CMK (cell line): ENCODE measurements at places on chromosomes 6 and 20.

DNA sequence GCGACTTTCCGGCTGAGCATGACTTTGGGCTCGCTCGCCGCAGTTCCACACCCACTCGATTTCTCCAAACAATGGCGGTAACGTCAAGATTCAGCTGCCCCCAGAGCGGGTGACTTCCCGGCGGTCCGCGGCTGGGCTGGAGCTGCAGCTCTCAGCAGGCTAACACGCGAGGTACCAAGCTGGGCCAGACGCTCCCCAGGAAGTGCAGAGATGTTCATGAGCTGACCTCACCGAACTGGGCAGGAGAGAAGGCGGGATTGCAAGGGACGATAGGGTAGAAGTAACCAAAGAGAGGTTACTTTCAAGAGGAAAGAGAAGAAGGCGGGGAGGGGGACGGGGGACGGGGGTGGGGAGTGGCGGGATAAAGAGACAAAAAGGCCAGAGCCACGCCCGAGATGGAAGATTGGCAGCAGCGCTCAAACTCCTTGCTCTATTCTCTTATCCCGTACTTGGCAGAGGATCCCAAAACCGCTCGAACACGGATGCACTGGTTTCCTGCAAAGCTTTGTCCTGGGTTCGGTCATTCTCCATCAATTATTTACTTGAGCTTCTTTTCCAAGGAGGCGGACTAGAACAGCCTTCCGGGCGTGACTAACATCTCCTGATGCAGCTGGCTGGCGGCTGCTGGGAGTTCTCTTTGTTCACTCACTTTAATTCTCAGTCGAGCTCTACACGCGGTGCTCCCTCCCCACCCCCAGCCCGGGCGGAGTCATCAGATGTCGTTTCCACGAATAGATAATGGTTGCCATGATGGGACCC is at the start of gene MTCL3:
Gene MTCL3 (minus strand): TSS at position 626 of the 759 bp plus-strand sequence.
- no peak for DNase-seq

DNA sequence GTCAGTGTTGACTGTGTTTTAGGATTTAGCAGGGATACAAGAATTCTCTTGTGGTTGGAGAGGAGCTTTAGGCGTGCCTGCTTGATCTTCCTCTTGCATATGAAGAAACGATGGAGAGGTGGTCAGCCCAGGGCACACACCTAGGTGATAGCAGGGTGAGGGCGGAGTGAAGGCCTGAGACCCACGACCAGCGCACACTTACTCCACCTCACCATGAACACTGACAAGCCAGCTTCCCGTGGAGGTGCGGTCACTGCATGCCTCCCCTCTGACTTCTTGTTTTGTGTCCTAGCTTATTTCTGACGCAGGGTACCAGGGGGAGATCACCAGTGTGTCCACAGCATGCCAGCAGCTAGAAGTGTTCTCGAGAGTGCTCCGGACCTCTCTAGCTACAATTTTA is 8.1 kb downstream of the NELFCD start:
- DNase-seq: no peak

DNA sequence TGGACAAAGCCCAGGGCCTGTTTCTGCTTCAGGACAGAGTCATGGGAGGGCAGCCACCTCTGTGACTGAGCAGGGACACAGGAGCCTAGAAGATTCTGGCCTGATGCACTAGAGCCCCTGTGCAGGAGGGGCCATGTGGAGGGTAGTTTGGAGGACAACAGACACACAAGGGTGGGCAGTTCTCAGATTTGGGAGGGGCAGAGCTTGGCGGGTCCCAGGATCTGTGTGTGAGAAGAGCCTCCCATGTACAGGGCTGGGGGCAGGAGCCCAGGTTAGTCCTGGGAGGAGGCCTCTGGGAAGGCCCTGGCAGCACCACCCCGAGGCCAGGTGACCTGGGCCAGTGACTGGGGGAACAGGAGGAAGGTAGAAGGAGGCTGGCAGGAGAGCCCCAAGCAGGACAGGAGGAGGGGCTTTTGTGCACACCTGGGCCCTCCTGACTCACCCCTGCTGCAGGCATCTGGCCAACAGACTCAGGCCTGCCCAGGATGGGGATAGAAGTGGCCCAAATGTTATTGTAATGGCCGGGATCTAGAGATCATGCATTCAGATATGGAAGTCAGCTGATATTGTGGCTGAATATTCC is 1.4 kb upstream of the ULBP3 start:
- no peak for DNase-seq

DNA sequence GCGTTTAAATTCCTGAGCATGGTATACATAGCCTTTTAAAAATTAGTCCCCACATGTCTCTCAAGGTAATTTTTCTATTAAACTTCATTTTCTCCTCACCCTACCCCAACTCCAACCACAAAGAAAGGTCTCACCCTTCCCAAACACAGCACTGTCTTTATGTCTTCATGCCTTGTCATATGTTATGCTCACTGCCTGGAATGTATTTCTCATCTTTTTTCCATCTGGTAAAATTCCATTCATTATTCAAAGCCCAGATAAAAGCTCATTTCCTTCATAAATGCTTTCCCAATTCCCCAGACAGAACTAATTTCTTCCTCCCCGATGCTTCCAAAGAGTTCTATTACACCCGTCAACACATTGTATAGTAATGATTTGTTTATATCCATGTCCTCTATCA is 302.0 kb downstream of the ALDH8A1 start:
- DNase-seq: no peak

- no peak for DNase-seq
These were observed 25.8 kb upstream of the INSM1 start for GRCh38 chr20:20342066-20342465.

DNA sequence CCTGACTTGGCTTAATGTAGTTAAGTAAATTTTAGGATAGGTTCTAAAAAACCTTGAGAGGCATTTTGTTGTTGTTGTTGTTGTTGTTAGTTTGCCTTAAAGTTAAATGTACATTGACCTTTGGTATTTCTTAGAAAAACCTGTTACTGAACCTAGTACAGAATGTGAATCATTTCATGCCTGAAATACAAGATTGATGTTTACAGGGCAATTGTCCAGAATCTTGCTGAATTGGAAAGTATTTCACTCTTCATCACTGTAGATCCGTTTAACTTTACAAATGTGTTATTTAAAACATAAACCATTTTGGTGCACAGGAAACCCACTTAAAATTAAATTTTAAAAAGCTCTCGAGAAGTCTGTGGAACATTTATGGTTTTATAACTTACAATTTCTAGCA is 75.0 kb downstream of the CEP57L1 start:
- DNase-seq: no peak

DNA sequence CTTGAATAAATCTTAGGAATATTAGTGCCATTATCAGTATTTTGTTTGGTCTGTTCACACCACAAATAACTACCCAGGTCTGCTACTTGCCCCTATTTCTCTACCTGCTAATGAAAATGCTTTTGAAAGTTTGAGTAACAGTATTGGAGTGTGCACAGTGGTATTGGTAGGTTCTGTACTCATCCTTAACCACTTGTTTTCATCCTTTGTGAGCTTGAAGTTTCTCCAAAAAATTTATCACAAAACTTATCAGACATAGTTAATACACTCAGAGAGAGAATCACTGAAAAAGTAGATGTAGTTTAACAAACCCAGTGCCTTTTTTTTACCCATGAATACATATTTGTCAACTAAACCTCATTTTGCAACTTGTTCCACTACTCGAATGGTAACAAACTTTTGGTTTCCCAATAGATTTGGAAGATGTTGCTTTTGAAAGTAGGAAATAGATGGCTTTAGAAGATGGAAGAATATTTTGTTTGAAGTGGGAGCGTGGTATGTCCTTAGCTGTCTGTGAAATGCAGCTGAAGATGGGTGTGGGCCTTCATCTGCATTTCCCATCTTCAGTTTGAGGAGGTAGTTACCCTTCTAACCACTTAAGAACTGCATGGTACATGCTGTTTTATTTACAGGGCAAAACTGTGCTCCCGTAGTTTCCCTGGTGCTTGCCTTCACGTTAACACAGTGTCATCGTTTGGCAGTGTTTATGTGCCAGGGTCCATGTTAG is 9.0 kb downstream of the PTPN1 start:
- no peak for DNase-seq

GRCh38 chr6:105898286-105898685 is 187.8 kb upstream of the PRDM1 start:
- no peak for DNase-seq

- no peak for DNase-seq
These were observed 80.6 kb downstream of the ATG5 start for GRCh38 chr6:106244931-106245330.

DNA sequence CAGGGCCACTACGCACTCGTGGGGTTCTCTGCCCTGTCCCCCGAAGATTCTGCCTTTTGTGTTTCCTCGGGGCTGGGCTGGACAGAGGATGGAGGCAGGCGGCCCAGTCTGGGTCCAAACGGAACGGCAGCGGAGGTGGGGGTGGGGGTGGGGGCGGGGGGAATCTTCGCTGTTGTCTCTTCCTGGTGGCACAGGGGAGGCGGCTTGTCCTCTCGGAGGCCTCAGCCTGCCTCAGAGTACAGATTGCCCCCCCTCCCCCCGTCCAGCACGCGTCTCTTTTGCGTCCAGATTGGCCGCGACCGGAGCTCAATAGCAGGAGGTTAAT is 1.4 kb upstream of the INSM1 start:
- DNase-seq: no peak

DNA sequence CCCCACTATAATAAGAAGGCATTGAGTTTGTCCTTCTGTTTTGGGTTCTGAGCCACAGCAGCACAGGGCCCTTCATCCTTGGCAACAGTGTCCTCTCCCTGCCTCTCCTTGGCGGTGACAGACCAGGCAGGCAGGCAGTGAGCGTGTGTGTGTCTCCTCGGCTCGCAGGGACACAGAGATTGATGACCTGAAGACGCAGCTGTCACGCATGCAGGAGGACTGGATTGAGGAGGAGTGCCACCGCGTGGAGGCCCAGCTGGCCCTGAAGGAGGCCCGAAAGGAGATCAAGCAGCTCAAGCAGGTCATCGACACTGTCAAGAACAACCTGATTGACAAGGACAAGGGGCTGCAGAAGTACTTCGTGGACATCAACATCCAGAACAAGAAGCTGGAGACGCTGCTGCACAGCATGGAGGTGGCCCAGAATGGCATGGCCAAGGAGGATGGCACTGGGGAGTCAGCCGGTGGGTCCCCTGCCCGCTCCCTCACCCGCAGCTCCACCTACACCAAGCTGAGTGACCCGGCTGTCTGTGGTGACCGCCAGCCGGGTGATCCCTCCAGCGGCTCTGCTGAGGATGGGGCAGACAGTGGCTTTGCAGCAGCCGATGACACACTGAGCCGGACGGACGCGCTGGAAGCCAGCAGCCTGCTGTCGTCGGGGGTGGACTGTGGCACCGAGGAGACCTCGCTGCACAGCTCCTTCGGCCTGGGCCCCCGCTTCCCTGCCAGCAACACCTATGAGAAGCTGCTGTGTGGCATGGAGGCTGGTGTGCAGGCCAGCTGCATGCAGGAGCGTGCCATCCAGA is 24.0 kb downstream of the SDCBP2 start:
- DNase-seq: no peak

DNA sequence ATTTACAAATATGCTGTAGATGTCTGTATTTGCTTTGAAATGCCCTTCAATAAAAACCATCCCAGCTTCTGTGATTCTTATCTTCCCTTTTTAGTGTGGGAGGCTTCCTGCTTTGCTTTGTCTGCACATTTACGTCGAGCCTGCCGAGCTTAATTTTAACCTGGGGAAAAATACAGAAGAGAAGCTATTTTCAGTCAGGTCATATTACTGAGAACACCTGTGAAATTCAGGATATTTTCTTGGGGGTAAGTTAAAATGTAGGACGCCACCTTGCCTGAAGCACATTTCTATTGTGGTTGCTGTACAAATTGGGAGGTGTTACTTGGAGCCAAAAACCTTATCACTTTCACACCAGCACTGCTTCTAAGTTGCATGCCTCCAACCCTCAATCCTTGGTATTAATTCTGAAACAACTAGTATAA is 43.6 kb upstream of the FUCA2 start:
- DNase-seq: peak; percentile 46
